GM23248 (cell line): ENCODE measurements at places on chromosomes 6 and 20. TPM values are rescaled to one million over a fixed set of nuclear protein-coding genes. Genes with fewer than 3 reads are reported as not detected.

OPN5 gene
- polyA plus RNA-seq: not detected in 2 replicates

AKAP12 gene
- 20.4 and 24.6 TPM in 2 replicates for polyA plus RNA-seq

CD109 gene
- polyA plus RNA-seq: 31.1 and 31.3 TPM in 2 replicates

L3MBTL1 gene
- 0.29 and 0.35 TPM in 2 replicates for polyA plus RNA-seq

FAM209B gene
- not detected in 2 replicates for polyA plus RNA-seq

RAB44 gene
- polyA plus RNA-seq: not detected in 2 replicates

MYH7B gene
- polyA plus RNA-seq: 0.13 and 0.49 TPM in 2 replicates

VSX1 gene
- polyA plus RNA-seq: not detected in 2 replicates

KCNQ5 gene
- polyA plus RNA-seq: 4.9 and 5.7 TPM in 2 replicates

HLA-DRA gene
- polyA plus RNA-seq: 0.80 and 2.0 TPM in 2 replicates

SERINC3 gene
- polyA plus RNA-seq: 194 and 202 TPM in 2 replicates

E2F1 gene
- polyA plus RNA-seq: 4.3 and 4.9 TPM in 2 replicates

SYCP2L gene
- 0.13 TPM in 1 of 2 replicates, not detected in the other for polyA plus RNA-seq

DUSP22 gene
- polyA plus RNA-seq: 15.7 and 18.1 TPM in 2 replicates

GRCh38 chr6:26420688-26421171 is 18.7 kb downstream of the BTN3A1 start:
- peak; percentile 52 for DNase-seq

- DNase-seq: peak; percentile 85
Observed at GRCh38 chr20:330233-331149, 5.1 kb downstream of the SOX12 start.

DNA sequence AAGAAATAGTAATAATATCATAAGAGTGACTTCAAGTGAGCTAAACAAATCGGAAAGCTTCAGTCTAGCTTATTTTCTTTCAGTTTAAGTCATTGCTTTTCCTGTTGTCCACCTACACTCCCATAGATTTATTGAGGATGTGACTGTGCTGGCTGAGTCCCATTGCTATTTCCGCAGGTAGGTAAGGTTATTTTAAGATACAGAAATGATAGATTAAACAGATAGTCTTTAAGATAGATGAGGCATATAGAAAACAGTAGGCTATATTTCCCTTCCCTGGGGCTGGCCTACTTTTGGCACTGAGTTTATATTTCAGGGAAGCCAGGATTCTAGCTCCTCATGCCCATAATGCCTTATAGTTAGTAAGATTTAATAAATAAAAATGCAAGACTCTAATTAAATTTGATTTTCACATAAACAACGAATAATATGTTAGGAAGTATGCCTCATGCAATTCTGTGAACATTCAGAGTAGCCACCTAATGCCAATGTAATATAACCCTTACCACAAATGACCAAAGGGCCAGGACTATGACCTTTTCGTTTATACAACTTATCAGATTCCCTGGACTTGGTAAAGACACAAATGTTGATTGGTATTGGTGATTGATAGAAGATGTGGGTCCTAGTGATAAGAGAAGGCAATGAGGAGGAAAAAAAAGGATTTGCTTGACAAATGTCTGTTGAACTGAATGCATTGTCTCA is 1079.3 kb downstream of the EPHA7 start:
- no peak for DNase-seq

GRCh38 chr6:48973491-48973890 is 489.6 kb downstream of the MMUT start:
- no peak for DNase-seq

GRCh38 chr6:137640086-137640485 is 145.9 kb upstream of the OLIG3 start:
- DNase-seq: no peak

DNA sequence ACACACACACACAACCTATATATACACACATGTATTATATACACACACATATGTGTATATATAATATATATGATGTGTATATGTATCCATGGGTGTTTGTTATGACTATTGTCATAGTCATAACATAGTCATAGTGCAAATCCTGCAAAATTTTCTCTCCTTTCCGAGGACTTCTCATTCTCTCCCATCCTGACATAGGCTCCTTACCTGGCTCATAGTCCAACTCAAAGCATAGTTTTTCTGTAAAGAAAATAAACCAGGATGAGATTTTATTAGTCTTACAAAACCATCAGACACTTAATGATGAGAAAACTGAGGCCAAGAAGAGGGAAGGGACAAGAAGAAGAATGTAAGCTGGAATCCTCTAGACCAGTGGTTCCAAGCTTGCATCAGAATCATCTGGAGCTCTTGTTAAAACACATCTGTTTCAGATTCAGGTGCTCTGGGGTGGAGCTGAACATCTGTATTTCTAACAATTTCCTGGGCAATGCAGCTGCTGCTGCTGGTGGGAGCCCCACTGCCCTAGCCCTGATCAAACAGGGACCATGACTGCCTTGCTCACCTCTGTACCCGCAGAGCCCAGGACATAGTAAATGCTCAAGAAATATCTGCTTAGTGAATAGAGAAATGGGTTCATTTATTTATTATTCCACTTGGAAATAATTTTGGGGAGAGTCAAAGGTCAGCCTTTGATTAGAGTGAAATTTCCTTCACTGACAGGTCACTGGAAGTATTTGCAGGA is 5.3 kb downstream of the TRIM10 start:
- DNase-seq: peak; percentile 21

- DNase-seq: peak; percentile 78
Observed at GRCh38 chr20:8388141-8388540, 256.1 kb downstream of the PLCB1 start.

DNA sequence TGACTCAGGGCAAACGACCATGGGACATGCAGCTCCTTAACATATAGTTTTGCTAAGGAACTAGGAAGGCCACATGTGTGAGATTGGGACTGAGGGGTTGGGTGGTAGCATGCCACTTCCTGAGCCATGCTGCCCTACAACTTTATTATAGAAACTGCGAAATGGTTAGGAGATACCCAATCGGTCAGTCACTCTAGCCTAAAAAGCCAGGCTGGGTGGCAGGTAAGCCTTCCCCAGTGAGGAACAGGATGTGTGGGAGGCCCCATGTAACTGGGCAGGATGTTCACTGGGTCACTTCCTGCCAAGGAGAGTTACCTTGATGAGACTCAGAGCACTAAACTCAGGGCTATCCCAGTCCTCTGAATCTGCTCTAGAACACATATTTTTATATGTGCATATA is 123.5 kb downstream of the MAP3K7 start:
- no peak for DNase-seq

- DNase-seq: no peak
Observed at GRCh38 chr6:137743493-137743892, 123.6 kb upstream of the TNFAIP3 start.

- DNase-seq: no peak
Observed at GRCh38 chr6:26260110-26260637, 104.8 kb upstream of the BTN3A2 start.

DNA sequence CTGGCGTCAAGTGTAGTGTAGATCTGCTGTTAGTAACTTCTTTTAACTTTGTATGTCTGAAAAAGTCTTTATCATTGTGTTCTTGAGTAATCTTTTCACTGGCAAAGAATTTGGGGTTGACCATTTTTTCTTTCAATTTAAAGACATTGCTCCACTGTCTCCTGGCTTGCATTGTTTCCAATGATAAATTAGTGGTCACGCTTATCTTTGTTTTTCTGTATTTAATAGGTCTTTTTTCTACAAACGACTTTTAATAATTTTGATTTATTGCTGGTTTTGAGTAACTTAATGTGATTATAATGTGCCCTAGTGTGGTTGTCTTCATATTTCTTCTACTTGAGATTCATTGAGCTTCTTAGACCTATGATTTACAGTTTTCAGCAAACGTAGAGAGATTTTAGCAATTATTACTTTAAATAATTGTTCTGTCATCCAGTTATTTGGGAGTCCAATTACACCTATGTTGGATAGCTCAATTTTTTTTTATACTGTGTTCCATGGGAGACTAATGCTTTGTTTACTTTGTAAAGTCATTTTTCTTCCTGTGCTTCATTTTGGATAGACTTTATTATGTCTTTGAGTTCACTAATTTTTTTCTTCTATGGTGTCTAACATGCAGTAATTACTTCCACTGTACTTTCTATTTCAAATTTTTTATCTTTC is 38.3 kb upstream of the HEY2 start:
- no peak for DNase-seq

DNA sequence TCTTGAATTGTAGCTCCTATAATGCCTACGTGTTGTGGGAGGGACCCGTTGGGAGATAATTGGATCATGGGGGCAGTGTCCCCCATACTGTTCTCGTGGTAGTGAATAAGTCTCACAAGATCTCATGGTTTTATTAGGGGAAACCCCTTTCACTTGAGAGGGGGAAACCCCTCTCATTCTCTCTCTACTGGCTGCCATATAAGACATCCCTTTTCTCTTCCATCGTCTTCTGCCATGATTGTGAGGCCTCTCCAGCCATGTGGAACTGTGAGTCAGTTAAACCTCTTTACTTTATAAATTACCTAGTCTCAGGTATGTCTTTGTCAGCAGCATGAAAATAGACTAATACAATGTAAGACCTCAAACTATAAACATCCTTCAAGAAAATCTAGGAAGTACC is 23.1 kb downstream of the PAQR8 start:
- no peak for DNase-seq

- no peak for DNase-seq
Observed at GRCh38 chr6:137099689-137100403, 55.1 kb upstream of the IL20RA start.

- no peak for DNase-seq
Observed at GRCh38 chr20:57231161-57231560, 35.3 kb downstream of the BMP7 start.

DNA sequence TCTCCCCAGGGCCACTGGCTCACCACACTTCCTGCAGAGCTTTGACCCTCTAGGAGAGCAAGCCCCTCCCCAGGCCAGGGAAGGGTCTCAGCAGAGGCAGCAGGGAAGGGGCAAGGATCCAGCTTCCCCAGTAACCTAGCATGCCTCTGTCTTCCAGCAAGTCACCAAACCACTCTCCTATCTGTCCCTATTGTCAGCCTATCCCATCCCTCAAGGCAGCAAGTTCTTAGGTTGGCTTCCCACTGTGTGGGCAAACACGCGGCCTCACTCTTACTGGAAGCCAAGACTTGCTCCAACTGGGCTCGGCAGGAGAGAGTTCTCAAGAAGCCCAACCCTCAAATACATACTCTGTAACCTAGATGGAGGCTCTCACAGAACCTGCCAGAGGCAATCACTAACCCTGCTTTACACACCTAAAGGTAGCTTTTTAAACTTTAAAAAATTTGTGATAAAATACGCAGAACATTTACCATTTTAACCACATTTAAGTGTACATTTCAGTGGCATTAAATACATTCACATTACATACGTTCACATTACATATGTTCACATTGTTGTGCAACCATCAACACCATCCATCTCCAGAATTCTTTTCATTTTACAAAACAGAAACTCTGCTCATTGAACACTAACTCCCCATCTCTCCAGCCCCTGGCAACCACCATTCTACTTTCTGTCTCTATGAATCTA is 58.5 kb downstream of the MRPL14 start:
- no peak for DNase-seq

- peak; percentile 26 for DNase-seq
Observed at GRCh38 chr20:2519115-2519809, 10.5 kb upstream of the ZNF343 start.

GRCh38 chr20:36002855-36003254 is 34.5 kb downstream of the CNBD2 start:
- DNase-seq: no peak

DNA sequence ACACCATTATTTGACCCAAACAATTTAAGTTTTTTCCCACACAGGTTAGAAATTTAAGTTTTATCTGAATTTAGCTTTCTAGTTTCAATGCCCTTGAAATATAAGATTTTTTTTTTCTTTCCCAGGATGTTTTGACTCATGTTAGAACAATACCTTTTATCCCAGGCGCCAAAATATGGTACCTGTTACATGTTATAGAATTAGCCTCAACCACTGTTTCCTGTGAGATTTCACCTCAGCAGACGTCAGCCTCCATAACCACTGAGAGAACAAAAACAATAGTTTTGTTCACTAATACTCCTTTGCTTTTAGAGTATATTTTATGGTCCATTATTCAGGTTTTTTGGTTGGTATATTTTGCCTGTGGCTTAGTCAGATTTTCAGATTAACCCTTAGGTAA is 302.9 kb downstream of the CDKAL1 start:
- no peak for DNase-seq

GRCh38 chr6:73514746-73515110 is 6.1 kb downstream of the EEF1A1 start:
- peak; percentile 32 for DNase-seq

GRCh38 chr6:17877196-17877894 is 110.1 kb downstream of the KIF13A start:
- no peak for DNase-seq

DNA sequence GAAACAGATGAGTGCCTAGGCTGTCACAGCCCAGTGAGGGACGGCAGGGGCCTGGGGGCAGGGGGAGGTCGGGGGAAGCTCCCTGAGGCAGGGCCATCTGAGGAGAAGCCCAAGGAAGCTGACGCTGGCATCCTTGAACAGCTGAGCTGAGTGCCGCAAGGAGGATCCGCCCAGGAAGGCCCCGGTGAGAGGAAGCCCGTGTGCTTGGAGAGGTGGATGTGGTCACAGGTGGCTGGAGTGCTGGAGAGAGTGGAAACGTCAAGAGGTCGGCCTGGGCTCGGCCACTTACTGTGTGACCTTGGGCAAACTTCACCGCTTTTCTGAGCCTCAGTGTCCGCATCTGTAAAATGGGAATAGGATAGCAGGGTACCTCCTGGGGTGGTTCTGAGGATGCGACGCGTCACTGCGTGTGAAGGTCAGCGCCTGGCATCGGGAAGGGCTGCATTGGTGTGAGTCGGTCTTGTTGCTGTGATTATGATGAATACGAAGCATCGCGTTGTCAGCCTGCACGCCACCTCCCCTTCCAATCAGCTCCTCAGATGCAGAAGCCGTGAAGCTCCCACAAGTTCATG is 116.1 kb upstream of the PTPN1 start:
- DNase-seq: no peak

DNA sequence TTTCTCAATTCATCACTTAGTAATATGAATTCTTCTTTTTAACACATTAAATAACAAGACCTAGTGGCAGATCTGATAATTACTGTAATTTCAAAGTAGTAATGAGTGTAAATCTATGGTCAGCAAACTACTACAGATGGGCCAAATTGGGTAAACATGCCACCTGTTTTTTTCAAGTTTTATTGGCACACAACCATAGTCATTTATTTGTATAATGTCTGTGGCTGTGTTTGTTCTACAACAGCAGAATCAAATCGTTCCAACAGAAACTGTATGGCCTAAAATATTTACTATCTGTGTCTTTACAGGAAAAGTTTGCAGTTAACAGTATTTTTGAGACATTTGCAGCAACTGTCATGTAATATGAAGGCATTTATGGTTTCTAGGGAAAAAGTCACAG is 86.1 kb upstream of the EYA2 start:
- no peak for DNase-seq

DNA sequence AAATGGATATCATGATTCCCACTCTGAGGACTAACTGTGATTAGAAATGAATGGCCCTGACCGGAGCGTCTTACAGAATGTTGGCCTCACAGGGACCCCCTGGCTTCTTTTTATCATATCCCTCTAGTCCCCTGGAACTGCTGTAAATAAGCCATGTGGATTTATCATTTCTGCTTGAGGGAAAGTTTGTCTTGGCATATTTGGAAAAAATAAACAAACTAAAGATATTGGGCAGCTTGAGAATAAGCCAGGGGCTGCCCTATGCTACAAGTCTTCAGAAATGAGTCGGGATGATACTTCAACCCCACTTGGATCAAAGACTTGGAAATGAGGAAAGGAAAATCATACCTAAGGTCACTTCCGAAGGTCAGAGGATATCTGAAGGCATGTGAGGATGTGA is 179.1 kb downstream of the THBS2 start:
- peak; percentile 27 for DNase-seq
